ENCODE measurements at places on chromosomes 11 and 22.

GRCh38 chr11:44319170-44319551 lies 9.2 kb upstream of the ALX4 start:
- peak; percentile 68 for DNase-seq

DNA sequence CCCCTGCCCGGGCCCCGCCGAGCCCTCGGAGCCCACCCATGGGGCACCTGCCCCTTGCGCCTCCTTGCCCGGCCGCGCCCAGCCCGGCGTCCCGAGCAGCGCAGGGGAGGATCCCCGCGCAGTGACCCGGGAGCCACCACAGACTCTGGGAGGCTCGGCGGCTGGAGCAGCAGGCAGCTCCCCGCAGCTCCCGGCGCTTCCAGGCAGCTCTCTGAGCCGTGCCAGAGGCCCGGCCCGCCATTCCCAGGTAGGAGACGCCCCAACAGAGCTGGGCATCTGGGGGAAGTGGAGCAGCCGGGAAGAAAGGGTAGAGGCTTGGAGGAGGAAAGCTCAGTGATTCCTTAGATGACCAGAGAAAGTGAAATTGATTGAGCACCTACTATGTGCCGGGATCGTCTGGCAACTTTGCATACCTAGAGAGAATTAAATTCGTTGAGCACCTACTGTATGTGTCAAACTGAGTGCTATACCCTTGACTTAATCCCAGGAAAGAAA lies 670 bp downstream of the RASD2 start:
- DNase-seq: peak; percentile 75

GRCh38 chr11:20207781-20208621 lies 47.7 kb upstream of the DBX1 start:
- DNase-seq: peak; percentile 58

DNA sequence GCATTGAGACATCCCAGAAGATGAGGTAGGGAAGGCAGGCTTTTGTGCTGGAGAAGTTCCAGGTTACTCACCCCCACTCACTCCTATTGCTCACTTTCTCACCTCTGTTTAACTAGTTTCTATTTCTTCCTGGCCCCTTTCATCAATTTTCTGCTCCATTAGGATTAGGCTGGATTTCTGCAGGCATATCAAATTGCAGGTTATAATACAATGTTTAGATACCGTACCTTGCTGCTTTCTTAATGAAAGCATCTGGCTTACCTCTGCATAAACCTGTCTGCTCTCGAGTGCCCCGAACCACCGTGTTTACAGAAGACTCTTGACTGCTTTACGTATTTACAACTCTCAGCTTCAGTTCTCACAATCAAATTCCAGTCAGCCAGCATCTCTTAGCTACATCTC lies 173.7 kb downstream of the ADAMTS15 start:
- DNase-seq: no peak

Data from endodermal cell (in vitro differentiated cells).